CD8-positive, alpha-beta T cell (primary cell): ENCODE measurements at places on chromosomes 2 and 18.

DNA sequence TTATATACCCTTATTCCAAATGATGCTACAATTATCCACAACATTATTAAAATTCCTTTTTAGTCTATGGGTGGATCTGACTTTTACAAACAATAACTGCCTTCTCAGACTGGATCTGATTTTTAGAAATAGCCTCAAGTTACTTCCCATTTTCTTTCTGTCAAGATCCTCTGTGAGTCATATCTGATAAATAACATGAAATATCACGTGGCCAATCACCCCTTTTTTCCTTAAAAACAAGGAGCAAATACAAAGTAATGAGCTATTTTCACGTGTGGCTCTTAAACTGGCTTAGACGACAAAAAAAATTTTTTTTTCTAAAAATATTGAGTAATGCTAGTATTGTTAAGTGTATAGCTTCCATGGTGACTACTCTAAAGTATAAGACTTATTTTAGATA, 6.7 kb downstream of the PELI1 start:
- no peak for DNase-seq

GRCh38 chr2:16952368-16952767, 286.7 kb upstream of the CYRIA start:
- no peak for DNase-seq

DNA sequence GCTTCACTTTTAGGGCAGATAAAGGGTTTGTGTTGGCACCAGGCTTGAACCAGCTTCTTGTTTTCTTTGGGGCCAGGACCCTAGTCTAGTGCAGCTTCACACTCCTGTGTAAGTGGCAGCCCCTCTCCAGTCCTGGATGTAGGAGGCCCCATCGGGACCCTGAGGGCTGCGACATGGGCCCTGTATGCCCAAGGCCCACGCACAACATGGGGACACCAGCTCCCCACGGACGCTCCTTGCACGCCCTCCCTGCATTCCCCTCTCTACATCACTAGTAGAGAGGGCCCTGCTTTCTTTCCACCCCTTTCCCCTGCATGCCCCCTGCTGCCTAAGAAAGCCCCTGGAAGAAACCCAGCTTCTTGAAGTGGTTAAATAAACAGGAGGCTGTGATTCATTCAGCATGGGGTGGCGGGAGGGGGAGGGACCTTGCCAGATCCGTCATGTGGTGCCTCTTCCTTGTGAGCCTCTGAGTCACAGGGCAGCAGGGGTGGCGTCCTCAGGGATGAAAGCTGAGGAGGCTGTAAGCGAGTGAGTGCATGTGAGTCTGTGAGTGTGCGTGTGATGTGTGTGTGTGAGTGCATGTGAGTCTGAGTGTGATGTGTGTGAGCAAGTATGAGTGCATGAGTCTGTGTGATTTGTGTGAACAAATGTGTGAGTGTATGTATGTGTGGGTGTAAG, 42.5 kb downstream of the COPS8 start:
- no peak for DNase-seq

- no peak for DNase-seq
These were observed at the start of gene RAMP1 for GRCh38 chr2:237859533-237860272. Gene RAMP1 (plus strand): TSS chr2:237859623. CDS start chr2:237859676, 53 bp downstream.

- DNase-seq, result no peak
These were observed 27.1 kb upstream of the PIEZO2 start for GRCh38 chr18:11176481-11176881.

DNA sequence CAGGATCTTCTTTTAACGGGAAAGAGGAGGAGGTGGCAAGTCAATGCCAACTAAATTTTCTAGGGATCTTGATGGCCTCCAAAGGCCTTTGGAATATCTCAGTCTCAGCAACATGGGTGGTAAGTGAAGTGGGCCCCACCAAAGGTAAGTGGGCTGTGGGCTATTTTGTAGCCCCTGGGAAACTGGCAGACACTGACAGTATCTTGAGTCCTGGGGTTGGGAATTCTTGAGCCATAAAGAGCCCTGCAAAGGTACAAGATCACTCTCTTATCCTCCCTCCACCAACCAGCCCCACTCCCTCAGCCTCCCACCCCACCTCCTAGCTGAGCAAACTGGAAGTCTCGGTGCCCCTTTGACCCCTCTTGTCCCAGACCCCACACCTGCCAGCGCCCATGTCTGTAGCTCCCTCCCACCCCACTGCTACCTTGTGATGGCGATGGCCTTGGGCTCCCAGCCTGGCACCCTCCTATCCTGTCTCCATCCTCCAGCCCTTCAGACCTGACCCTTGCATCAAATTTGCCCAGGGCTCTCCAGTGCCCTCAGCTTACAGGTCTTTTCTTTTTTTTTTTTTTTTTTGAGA, 8.5 kb downstream of the ATP6V1B1 start:
- DNase-seq, result no peak

DNA sequence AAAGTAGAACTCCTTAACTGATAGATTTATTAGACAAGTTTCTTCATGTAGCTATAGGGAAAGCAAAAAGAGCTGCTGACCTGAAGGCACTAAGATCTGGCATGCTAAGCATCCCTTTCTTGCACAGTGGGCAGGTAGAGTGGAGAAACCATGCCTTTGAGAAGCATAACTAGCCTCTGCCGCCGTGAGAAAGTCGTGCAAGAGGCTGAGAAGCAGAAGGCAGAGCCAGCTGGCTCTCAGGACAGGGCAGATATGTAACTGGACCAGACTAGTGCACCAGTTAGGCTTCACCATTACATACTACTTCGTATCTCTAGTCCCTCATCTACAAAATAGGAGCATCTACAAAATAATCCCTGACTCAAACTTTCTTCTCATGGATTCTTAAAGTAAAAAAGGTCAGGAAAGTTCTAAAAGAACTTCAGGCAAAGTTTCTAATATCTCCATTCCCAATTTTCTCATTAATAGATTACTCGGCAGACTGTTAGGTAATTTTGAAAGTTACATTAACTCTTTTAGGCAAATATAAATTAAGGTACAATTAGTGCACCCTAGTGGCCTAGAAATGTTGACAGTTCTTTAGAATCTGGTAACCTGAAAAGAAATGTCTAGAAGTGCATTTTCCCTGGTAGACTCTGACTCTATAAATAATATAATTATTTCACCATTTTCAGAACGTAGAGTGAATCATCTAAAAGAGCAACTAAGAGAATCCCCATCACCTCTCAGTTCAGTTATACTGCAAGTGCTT, 10.3 kb downstream of the ERBB4 start:
- DNase-seq, result no peak

GRCh38 chr2:114161371-114161770, 271.5 kb downstream of the ACTR3 start:
- DNase-seq, result no peak

DNA sequence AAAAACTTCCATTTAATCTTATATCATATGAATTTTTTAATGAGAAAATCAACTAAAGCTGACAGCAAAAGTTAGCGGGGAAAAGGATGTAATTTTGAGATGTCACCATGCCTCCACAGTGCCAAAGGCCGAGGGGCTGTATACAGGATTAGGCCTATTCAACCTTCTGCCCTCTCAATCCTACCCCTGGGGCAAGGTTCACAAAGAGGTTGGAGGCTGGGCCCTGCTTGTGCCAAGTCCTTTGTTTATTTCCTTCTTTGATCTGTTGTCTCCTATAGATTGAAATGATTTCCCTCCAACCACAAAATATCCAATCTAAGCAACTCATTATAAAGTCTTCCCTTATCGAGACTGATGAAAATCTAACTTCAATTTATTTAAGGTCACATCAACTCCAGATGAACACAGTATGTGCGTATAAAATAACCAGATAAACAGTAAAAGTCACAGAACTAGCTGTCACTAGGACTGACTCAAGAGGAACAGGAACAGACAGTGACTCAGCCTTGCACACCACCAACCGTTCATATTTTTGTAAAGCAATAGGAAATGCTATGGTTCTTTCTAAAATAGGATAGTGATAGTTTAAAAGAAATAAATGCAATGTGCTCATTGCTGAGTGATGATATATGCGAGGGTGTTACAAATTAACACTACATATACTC, 95.8 kb downstream of the SLC25A12 start:
- DNase-seq, result no peak

- no peak for DNase-seq
These were observed 153.9 kb upstream of the LGALSL start for GRCh38 chr2:64300066-64300465.

GRCh38 chr2:57617318-57617717, 429.3 kb upstream of the VRK2 start:
- DNase-seq, result no peak

GRCh38 chr18:48529796-48530195, 9.0 kb upstream of the CTIF start:
- no peak for DNase-seq

GRCh38 chr2:239113171-239113570, 265.3 kb downstream of the TWIST2 start:
- DNase-seq, result no peak

GRCh38 chr2:229519655-229520430, 194.5 kb downstream of the DNER start:
- no peak for DNase-seq

DNA sequence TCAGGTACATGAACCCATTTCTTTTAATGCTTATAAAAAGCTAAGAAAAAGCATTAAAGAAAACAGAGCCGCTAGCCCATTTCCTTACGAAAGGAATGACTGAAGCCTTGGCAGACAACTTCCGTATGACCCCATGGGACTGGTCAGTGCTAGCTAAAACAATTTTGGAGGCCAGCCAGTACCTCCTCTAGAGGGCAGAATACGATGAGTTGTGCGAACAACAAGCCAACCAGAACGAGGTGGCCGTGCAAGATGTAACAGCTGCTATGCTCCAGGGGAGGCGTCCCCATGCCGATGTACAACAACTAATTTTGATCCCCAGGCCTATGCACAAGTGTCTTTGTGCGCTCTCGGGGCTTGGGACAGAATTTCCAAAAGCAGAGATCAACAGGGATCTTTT, 16.7 kb downstream of the MAP3K2 start:
- DNase-seq, result no peak

- no peak for DNase-seq
These were observed 19.2 kb downstream of the GKN1 start for GRCh38 chr2:68993660-68994059.

GRCh38 chr2:237214963-237215362, 129.3 kb downstream of the COPS8 start:
- no peak for DNase-seq

- DNase-seq, result no peak
These were observed 54.6 kb downstream of the BAZ2B start for GRCh38 chr2:159561786-159562185.

GRCh38 chr18:2538236-2538635, 33.1 kb downstream of the METTL4 start:
- no peak for DNase-seq

DNA sequence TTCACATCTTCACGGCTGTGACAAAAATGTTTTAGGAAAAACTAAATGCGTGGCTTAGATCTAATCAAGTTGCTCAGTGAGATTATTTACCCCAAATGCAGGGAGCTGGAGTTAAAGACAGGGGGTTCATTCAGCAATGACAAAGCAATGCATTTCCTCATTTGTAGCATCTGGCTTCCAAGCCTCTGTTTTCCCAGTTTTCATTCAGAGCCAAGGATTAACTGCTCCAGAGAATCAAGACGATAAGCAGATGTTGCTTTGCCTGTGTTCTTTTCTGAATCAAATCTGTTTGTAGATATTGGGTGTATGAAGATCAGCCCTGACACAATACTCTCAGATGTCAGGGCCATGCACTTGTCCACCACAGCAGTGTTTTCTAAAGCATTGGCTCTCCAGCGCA, 147.4 kb upstream of the SIX2 start:
- DNase-seq, result no peak

DNA sequence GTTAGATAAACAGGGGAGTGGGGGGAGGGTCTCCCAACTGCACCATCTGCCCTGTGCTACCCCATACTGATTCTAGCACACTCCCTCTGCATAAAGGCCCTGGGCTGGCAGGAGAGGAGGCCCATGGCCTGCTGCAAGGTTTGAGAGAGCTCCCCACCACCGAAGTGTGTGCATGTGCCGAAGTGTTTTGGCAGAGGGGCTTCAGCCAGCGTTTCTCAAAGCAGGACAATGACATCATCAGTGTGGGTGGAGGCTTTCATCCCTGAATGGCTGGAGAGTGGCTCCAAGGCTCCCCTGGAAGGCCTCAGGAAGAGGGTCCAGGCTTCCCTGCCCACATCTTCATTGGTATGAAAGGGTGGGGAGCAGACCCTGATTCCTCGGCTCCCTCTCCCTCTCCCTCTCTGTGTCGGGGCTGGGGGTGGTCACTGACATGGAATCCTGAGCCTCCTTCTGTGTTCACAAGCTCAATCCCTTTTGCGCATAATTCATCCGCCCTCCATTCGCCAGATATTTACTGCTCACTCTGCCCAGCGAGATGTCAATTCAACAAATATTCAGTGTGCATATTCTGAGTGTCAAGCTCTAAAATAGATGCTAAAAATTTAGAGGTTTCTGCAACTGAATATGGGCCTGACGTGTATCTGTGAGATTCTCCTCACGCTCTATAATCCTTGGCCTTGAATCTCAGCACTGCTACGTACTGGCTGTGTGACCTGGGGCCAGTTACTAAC, 122.1 kb downstream of the CELF4 start:
- no peak for DNase-seq

DNA sequence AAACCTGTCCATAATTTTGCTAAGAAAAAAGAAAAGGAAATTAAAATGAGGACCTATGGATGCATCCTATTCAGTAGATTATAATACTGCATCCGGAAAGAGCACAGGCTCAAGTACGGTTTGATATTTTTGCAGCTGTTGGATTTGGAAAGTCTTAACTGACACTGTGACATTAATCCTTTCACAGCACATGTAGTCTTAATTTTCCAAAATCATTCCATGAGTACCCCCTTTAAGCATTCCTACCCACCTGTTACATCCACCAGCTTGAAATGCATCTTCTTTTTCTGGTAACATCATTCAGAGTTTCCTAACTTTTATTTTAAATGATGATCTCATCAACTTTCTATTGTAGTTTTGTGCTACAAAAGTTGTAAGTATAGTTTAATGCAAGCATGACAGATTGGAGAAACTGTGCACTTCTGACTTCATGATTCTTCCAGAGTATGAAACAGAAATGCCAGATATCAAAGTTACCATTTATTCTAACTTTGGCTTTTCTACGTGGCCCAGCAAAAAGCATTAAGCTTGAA, 113.5 kb downstream of the ESCO1 start:
- no peak for DNase-seq

DNA sequence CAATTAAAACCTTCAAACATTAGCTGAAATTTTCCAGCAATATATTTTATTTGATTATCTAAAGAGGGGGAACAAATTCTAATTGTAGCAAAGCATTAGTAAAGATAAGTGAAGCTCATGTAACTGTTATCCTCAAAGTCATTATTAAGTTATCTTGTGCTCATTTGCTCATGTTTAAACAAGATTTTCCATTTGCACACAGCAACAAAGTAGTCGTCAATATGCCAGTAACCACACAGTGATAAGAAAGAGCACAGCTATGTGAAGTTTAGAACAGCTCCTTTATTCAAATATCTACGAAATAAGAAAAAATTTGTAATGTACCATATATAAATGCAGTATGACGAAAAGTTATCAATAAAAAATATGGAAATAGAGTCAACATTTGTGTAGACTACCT, 159.5 kb downstream of the ERBB4 start:
- no peak for DNase-seq
